CD4-positive, alpha-beta memory T cell (primary cell): ENCODE measurements at places on chromosomes 7 and 10.

GRCh38 chr7:131327049-131327625, 539 bp upstream of the MKLN1 start:
- DNase-seq = no peak

DNA sequence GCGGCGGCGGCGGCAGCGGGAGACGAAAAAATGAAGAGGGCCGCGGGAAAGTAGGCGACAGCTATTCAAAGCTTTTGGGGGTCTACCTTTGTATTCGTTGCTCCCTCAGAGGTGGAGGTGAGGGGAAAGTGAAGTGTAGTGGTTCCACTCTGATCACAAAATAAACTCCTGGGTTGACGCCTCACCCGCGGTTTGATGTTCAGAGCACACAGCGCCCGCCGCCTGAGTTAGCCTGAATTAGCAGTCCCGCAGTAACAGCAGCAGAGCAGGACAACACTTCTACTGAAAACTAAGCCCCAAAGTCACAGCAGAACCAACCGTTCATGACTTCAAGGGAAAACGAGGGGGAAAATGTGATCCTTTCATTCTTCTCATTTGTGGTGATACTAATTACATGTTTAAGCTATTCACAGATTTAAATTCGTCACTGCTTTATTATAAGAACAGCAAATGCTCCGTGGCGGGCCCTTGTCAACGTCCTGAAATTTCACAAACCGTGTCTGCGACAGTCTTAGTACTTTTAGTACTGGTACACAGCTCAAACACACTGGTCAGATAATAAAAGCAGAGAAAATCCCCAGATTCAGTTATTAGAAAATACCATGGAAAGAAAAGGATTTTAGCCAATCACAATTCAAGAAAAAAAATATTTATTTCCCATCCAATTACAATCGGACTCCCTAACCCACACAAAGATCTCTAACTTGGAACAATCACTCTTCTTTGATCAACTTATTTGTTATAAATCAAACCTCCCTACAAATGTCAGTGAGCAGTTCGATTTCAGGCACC, 563 bp upstream of the JMJD1C start:
- peak; percentile 46 for DNase-seq

- no peak for DNase-seq
These were observed 9.9 kb downstream of the SLC25A13 start for GRCh38 chr7:96311967-96312366.

- DNase-seq = peak; percentile 46
These were observed 922 bp downstream of the PPA1 start for GRCh38 chr10:70232155-70232858.

DNA sequence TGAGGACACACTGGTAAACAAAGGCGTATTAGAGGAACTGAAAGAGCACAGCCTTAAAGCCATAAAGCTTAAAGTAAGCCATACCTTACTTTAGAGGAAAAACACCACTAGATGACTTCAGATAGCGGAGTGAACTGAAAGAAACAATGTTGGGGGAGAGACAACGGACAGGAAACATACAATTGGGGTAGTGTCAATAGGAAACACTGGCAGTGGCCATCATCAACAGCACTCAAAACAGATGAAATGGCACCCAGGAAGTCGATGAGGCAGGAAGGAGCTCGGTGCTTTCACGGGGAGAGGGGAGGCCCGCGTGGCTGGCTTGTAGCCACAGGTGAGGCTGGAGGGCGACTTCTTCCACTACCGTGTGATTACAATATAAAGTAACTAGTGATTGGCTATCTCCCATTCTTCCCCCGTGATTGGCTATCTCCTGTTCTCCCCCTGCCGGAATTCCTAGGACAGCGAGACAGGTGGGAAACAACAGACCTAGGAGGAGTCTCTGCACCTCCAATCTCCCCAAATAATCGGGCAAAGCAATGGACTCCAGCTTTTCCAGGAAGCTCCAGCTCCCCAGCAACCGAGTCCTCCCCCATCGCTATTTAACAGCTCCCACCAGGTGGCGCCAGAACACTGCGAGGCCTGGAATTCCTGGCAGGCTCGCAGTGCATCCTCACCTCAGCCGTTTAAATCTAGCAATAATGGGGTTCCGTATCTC, 2.4 kb upstream of the TAS2R38 start:
- peak; percentile 54 for DNase-seq

GRCh38 chr7:101532400-101533102, 96.5 kb downstream of the MYL10 start:
- DNase-seq = no peak

- DNase-seq = no peak
These were observed 42.8 kb downstream of the CPXM2 start for GRCh38 chr10:123848564-123849457.

DNA sequence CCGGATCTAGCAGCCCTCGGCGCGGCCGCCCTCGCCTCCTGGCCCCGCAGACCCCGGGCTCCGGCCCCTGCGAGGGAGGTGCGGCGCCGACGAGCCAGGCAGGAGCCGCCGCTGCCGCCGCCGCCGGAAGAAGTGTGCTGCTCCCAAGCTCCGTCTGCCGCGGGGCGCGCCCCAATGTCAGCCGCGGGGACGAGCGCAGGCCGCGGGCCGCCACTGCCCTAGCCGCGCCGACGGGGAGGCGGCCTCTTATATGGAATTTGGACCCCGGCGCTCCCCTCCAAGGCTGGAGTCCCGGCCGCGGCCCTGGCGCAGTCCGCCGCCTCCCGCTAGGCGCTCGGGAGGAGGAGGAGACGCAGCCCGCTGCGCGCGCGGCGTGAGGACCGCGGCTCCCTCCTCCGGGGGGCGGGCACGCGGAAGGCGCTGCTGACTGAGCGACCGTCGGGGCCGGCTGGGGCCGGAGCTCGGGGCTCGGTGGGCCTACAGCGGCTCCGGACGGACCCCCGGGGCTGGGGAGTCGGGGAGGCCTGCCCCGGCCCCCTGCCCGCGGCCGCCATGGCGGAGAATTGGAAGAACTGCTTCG, at the start of gene TRIM8:
Gene TRIM8, plus strand, starts transcription at position 414 of the 580 bp plus-strand sequence. Its CDS starts 139 bp downstream, at position 553.
- DNase-seq = peak; percentile 66

GRCh38 chr10:86821388-86821999, 65.1 kb downstream of the BMPR1A start:
- DNase-seq = no peak

- peak; percentile 59 for DNase-seq
These were observed 25.8 kb upstream of the TMEM120A start for GRCh38 chr7:76020031-76020714.

DNA sequence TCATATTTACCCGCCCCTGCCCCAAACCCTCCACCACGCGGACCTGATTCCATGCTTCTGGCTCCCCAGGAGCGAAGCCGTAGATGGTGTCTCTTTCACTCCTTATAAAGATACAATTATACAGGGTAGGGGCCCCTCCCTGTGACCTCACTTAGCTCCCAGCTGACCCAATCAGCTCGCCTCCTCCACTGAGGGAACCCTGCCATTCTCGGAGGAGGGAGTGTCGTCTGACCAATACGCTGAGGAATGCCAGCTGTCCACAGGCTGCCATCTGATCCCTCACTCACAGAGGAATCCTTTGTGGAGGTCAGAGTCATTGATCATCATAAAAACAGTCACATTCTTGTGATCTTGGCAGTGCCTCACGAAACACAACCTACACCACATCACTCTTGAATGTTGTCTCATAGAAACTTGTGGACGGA, 67.5 kb upstream of the INSIG1 start:
- no peak for DNase-seq

DNA sequence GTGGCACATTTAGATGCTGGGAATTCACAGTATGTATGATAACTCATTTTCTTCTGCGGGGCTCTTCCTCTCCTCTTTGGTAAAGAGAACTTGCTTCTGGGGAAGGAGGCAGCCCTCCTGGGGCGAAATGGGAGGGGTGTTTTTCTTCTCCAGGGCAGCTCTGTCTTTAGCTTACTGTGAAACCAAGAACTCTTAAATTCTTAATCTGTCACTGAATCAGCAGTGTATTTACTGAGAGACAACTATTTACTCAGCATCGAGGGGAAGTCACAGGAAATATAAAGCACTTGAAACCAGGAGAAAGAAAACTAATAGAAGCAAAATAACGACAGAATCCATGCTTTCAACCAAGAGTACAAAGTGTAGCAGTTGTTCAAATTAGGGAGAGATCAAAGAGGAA, 158.2 kb upstream of the AGK start:
- DNase-seq = no peak

DNA sequence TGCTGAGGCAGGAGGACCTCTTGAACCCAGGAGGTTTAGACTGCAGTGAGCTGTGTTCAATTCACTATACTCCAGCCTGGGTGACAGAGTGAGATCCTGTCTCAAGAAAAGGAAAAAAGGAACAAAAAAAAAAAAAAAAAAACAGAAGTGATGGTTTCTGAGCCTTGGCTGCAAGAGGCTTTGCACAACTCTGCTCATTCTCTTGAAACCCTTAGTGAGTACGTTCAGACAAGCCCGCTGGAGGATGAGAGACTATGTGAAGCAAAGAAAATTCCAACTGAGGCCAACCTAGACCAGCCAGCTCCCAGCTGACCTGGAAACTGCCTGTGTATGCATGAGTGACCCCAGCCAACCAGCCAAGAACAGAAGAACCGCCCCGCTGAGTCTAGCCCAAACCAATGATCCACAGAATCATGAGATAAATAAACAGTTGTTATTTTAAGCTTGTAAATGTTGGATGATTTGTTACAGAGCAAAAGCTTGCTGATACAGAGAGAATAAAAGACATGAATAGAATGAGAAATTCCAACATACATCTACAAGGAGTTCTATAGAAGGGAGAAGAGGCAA, 50.6 kb upstream of the FZD9 start:
- no peak for DNase-seq

- DNase-seq = no peak
These were observed 80.1 kb downstream of the ITGB1 start for GRCh38 chr10:32877915-32878314.

GRCh38 chr10:45495438-45496152, 121.6 kb downstream of the ALOX5 start:
- no peak for DNase-seq

- no peak for DNase-seq
These were observed 11.1 kb downstream of the CHST3 start for GRCh38 chr10:71975087-71975870.

DNA sequence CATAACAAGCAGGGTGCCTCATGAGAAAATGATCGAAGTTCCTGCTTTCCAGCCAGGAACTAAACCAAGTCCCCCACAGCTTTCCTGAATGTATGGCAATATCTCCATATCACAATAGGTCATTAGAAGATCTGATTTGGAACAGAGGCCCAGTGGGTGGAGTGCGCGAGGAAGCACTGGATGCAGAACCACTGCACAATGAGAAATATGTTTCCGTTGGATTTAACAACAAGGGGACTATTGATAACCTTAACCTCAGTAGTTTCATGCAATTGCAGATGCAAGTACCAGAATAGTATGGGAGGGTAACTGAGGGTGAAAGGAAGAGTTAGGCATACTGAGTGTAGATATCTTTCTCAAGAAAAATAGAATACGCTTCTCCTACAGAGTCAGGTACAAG, 45.3 kb downstream of the ZPBP start:
- no peak for DNase-seq

GRCh38 chr7:138079137-138079536, 2.9 kb downstream of the AKR1D1 start:
- no peak for DNase-seq

GRCh38 chr7:139203992-139204391, 27.0 kb upstream of the UBN2 start:
- no peak for DNase-seq

DNA sequence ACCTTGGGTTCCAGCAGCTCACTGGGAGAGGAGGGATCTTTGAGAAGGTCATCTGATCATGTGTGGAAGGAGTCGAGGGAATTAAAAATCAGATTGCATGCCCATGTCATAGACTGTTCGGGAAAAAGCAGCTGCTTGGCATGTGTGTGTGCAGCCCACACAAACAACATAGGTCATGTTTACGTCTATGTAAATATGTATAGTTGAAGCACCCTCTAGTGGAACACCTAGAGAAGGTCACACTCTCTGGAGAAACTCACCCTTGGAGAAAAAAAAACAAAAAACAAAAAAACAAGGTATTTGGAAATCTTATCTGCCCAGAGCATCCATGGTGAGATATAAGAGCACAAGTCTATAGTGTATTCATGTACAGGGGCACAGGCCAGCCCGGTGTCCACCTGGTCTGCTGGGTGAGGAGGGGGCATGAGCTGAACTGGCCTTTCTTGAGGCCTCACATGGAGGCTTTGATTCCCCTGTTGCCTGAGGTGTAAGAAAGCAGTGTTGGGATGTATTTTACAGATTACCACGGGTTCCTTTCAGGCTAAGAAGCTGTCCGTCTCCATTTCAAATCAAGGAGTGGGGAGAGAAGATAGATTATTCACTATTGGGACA, 98.0 kb downstream of the NPY start:
- no peak for DNase-seq

GRCh38 chr10:125264091-125264490, 103.7 kb upstream of the CTBP2 start:
- no peak for DNase-seq

GRCh38 chr10:86684331-86685097, 16.2 kb downstream of the LDB3 start:
- no peak for DNase-seq

- DNase-seq = no peak
These were observed 38.9 kb upstream of the CDK13 start for GRCh38 chr7:39911167-39911566.

DNA sequence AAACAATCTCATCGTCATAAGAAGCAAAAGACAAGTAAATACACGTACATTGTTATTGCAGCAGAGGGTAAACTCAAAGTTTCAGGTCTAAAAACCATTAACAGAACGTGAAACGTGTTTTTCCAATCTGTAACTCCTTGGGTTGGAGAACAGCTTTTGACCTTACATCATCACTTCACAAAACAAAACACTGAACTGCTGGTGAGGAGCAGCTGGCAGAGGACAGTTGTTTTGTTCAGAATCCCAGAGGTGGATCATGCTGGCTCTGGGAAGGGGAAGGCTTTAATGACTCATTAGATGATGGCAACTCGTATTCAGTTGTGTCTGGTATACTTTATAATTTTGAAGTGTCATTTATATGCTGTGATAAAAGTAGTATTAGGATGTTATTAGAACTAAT, 923.0 kb upstream of the CELF2 start:
- no peak for DNase-seq

- no peak for DNase-seq
These were observed 34.2 kb downstream of the SEMA3C start for GRCh38 chr7:80884511-80885195.

GRCh38 chr10:78170026-78170475, 136.4 kb downstream of the RPS24 start:
- no peak for DNase-seq

- DNase-seq = no peak
These were observed 562.7 kb downstream of the GALNT17 start for GRCh38 chr7:71694665-71695064.

DNA sequence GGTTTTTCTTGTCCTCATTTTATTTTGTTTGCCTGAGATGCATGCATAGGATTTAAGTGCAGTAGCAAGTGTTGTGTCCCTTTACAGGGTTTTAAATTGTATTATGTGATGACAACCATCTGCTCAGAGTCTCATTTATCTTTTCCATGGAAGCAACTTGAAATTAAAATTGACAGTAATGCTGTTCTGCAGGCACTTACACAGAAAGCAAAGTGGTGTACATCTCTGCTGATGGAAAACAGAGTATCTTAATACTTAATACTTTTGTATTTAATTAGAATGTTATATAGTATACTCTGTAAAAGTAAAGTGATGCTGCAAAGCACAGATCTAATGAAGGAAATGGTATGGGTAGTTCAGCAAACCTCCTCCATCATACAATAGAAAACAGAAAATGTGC, 482.9 kb downstream of the POM121L12 start:
- no peak for DNase-seq

- DNase-seq = no peak
These were observed 33.2 kb downstream of the MAD1L1 start for GRCh38 chr7:2199528-2199927.

GRCh38 chr7:151784853-151785680, 91.8 kb downstream of the PRKAG2 start:
- DNase-seq = no peak

- no peak for DNase-seq
These were observed 1.3 kb downstream of the HOXA1 start for GRCh38 chr7:27094304-27095049.
